ENCODE measurements at places on chromosomes 3 and 15.
A peak's percentile ranks its signal among the peaks of the same experiment; 100 is the strongest.

DNA sequence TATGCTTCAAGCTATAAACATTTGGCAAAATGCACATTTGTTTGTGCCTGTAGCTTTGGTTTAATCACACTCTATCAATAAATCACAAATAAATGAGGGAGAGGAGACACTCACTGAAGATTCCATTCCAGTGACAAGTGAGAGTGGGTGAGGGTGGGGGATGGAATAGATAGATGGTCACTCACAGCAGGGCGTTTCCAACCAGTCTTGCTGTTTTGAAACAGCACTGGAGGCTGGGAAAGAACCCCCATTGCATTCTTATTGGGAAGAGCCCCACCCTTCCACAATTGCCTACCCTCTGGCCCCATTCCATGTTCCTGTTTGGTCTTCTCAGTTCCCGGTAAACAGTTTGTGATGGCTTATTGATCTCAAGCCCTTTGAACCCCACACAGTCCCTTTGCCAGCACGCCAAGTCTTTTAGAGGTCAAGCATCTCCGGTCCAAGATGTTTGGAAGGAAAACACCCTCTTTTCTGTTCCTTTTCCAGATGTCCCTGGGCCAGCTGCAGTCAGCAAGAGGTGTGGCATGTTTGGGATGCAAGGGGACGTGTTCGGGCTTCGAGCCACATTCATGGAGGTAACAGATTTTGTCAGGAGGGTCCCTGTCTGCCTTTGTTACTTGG lies 30.7 kb downstream of the LMCD1 start:
- no peak for DNase-seq

GRCh38 chr3:133570937-133571320 lies 2.6 kb upstream of the CDV3 start:
- no peak for DNase-seq

DNA sequence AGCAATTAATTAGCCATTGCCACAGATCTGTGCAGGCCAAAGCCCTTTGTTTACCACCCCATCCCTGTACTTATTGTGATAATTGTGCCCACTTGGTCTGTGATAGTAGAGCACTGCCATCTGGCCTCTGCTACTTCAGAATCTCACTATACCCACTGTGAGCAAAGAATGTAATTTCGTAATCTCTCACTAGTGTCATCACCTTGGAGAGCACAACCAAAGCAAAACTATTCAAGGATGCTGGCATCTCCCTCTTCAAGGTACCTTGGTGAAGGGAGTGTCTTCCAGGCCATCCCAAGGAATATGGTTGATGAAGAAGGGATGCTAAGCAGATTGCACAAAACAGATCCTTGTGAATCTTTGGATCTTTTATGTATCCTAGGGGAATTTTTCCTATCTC lies 34.7 kb upstream of the NOX5 start:
- no peak for DNase-seq

- DNase-seq: no peak
Measured at GRCh38 chr15:42218953-42219592, 11.0 kb upstream of the VPS39 start.

DNA sequence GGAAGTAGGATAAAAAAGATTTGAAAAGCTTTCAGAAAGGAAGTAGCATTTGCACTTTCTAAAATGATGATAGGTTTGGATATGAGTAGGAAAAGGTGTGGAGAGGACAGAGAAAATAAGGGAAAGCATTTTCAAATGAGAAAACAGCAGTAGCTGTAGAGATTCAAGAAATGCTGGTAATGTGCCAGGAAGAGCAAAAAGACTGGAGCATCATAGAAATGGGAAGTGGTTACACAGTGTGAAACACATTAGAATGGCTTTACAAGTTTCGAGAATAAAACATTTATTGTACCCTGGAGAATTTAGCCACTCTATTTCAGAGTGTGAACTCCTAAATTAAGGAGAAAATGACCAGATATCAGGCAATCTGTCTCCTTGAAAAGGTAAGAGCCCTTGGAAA lies 108.3 kb upstream of the CHL1 start:
- DNase-seq: no peak

GRCh38 chr3:125556314-125556713 lies 36.3 kb upstream of the SNX4 start:
- no peak for DNase-seq

GRCh38 chr3:88434001-88434400 lies 284.2 kb downstream of the C3orf38 start:
- DNase-seq: no peak

- no peak for DNase-seq
Measured at GRCh38 chr3:3705090-3705775, 94.0 kb upstream of the LRRN1 start.

GRCh38 chr3:152664766-152665165 lies 170.2 kb upstream of the P2RY1 start:
- DNase-seq: no peak

- DNase-seq: no peak
Measured at GRCh38 chr3:38147421-38147820, 9.0 kb downstream of the MYD88 start.

DNA sequence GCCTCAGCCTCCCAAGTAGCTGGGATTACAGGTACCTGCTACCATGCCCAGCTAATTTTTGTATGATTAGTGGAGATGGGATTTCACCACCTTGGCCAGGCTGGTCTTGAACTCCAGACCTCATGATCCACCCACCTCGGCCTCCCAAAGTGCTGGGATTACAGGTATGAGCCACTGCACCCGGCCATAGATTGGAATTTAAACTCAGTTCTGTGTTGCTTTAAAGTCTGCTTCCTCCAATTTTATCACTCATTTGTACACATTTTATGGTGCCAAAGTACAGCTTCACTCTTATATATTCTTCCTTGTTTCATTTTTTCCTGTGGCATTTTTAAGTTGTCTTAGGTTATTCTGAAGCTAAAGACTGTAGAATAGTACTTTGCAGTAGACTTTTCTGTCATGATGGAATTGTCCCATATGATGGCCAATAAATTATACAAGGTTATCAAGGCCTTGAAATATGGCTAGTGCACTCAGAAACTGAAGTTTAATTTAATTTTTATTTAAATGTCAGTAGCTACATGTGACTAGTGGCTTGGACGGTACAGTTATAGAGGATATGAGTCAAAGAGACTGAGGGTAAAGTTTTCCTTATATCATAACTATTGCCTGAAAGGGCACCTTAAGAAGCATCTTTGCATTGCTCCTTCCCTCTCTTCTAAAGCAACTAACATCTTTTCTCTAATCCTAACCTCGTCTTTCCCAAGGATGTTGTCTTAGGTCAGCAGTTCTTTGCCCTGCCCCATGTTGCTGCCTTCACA lies 28.1 kb downstream of the ATP11B start:
- peak; percentile 53 for DNase-seq

DNA sequence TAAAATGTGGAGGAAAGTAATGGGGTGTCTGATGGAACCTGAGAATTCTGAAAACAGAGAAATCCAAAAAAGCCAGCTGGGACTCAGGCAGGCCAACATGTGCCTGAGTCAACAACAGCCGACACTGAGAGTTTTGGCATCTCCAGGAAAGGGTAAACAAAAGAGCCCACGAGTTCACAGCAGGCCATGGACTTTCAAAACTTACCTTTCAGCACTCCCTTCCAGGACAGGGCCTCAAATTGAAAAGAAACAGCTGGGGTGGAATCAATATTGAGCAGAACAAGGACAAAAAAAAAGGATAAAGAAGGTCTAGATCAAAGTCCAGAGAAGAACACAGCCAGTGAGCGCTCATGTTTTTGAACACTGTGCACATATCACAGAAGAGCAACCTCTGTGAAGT lies 735.4 kb upstream of the GRM7 start:
- no peak for DNase-seq

DNA sequence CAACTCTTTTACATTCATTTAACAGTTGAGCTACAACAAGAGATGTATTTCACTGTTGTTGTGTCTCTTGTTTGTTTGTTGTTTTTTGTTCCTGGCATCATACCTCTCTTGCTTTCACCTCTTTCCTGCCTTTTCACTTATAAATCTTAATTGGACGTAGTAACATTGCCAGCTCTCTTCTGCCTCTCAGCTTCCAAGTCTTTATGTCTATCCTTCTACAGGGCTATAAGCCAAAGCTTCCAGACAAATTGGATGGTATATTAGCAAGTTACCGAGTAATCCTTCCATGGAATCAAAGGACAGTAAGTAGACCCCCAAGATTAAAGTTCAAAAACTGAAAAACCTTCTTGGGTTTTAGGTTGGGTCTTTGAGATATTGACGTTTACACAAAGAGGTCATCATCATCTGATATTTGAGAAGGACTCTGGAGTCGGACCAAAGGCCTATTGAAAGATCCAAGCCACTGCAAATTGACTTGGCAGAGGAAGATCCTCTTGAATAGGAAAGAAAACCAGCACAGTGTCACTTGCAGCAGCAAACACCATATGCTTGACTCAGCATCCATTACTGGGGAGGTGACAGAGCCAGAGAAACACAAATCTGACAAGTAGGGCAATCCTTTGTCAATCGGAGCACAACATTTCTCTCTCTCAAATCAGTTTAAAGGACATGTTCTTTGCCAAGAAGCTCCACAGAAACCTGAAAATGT lies 648.5 kb upstream of the NR2F2 start:
- DNase-seq: no peak

DNA sequence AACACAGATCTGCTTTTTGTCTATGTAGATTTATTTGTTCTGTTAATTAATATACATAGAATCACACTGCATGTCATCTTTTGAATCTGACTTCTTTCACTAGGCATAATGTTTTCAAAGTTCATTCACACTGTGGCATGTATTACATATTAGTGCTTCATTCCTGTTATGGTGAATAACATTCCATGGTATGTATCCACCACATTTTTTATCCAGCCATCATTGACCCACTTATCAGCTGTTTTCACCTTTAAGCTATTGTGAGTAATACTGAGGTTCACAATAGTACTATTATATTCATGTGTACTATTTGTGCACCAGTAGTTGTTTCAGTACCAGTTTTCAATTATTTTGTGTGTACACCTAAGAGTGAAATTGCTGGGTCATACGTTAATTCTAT lies 230.6 kb upstream of the CNTN3 start:
- no peak for DNase-seq

- DNase-seq: no peak
Measured at GRCh38 chr15:95726891-95727290, 603.6 kb upstream of the NR2F2 start.
